ENCODE measurements at places on chromosomes 12 and 14. TPM values are rescaled to one million over a fixed set of nuclear protein-coding genes. Genes with fewer than 3 reads are reported as not detected.

GRCh38 chr12:71840231-71840847, 780 bp downstream of the TBC1D15 start:
- no peaks in the 10 kb centered on the region for H3K36me3 ChIP-seq
- DNase-seq, result peak; percentile 55
- H3K27me3 ChIP-seq, result no peaks in the 10 kb centered on the region
- peak overlapping the region; percentile 98 for H3K27ac ChIP-seq

DNA sequence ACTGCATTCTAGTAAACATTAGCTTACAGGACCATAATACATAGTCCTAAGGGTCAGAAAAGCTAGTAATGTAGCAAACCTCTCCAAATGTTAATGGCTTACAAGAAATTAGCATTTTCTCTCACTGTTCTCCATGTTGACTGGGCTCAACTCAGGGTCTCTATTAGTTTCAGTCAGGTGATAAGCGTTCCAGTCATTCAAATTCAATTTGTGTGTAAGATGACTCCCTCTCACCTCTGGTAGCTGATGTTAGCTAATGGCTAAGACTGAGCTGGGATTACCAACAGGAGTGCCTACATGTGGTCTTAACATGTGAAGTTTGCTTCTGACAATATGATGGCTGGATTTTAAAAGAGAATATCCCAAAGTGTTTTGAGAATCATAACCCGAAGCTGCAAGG, 630.5 kb upstream of the USP15 start:
- no peak overlapping the region for H3K27ac ChIP-seq
- no peak overlapping the region for H3K4me3 ChIP-seq
- H3K27me3 ChIP-seq, result no peaks in the 10 kb centered on the region
- H3K4me1 ChIP-seq, result no peaks in the 10 kb centered on the region
- H3K36me3 ChIP-seq, result no peaks in the 10 kb centered on the region
- DNase-seq, result no peak

GRCh38 chr14:31071151-31071550, 45.0 kb upstream of the STRN3 start:
- no peak overlapping the region for H3K4me3 ChIP-seq
- H3K4me1 ChIP-seq, result no peaks in the 10 kb centered on the region
- no peaks in the 10 kb centered on the region for H3K27me3 ChIP-seq
- H3K27ac ChIP-seq, result no peak overlapping the region
- H3K36me3 ChIP-seq, result no peaks in the 10 kb centered on the region

GRCh38 chr12:58285551-58285950, 344.2 kb downstream of the ATP23 start:
- H3K27ac ChIP-seq, result no peak overlapping the region
- no peaks in the 10 kb centered on the region for H3K4me1 ChIP-seq
- H3K4me3 ChIP-seq, result no peak overlapping the region

- DNase-seq, result no peak
- peaks cover 17% of the 10 kb centered on the region for H3K27me3 ChIP-seq
- H3K4me1 ChIP-seq, result no peaks in the 10 kb centered on the region
- no peaks in the 10 kb centered on the region for H3K36me3 ChIP-seq
Measured at GRCh38 chr14:60311417-60311816, 62.4 kb downstream of the PPM1A start.

DNA sequence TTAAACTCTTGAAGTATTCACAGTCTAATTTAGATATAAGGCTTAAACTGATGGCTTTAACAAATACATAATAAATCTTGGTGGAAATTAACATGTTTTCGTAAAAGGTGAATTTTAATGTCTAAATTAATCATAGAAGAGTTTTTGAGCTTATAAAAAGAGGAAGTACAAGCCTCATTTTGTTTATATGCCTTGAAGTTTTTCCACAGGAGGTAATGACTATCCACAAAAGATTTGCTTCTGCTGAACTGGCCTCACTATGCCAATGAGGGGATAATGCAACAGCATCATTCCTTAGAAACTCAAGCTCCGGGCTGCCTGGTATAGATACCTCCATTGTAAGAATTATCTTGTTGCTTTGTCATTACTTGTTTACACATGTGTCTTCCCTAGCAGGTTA, 175.6 kb downstream of the DUSP6 start:
- H3K27me3 ChIP-seq, result no peaks in the 10 kb centered on the region
- DNase-seq, result no peak
- no peak overlapping the region for H3K4me3 ChIP-seq
- H3K27ac ChIP-seq, result no peak overlapping the region
- H3K36me3 ChIP-seq, result no peaks in the 10 kb centered on the region

DNA sequence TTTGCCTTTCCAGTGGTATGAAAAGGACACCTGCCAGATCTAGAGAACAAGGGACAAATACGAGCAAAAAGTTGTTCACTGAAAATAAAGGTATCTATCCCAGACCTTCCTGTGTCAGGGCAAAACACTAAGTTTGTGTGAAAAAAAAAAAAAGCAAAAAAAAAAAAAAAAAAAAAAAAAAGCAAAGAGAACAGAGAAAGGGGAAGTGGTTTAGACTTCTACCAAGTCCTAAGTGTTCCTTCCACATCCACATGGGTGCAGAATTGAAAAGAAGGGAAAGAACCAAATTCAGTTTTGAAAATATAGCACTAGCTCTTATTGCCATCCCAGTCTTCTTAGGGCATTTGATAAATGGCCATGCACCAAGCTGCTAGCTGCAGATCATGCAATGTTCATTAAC, 41.7 kb downstream of the ZCRB1 start:
- H3K4me3 ChIP-seq, result no peak overlapping the region
- H3K27me3 ChIP-seq, result no peaks in the 10 kb centered on the region
- no peak for DNase-seq
- H3K4me1 ChIP-seq, result no peaks in the 10 kb centered on the region

DNA sequence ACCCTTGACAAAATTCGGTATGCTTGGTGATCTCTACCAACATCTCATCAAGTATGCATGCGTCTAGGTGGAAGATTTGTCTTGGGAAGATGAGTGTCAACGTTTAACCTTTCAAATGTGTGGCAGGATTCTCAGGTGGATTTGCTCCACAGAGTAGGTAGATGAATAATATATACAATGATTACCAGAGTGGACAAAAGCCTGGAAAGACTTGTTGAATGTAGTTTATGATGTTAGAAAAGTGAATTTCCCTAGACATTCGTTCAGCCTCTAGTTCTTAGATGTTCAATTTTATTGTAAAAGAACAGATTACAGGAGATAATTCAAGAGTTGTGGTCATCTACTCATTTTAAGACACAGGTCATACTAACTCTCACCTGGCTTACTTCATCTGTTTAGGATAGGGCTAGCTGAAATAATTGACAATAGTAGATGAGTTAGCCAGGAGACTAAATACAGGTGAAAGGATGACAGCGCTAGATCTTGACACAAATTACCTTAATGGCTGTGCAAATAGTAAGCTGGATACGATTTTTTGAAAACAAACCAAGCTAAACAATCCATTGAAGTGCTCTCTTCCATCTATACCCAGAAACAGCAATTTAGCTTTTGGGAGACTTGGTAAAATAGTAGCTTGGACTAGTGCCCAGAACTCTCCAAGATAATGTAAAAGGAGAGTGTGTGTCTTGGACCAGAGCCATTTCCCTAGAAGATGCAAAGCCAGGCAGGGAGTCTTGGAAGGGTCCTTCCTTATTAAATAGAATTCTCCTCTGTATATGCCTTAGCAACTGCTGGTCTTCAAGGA, 168.0 kb downstream of the DACT1 start:
- no peaks in the 10 kb centered on the region for H3K27me3 ChIP-seq
- no peak overlapping the region for H3K4me3 ChIP-seq
- no peaks in the 10 kb centered on the region for H3K36me3 ChIP-seq
- H3K27ac ChIP-seq, result no peak overlapping the region
- peak; percentile 57 for DNase-seq

DNA sequence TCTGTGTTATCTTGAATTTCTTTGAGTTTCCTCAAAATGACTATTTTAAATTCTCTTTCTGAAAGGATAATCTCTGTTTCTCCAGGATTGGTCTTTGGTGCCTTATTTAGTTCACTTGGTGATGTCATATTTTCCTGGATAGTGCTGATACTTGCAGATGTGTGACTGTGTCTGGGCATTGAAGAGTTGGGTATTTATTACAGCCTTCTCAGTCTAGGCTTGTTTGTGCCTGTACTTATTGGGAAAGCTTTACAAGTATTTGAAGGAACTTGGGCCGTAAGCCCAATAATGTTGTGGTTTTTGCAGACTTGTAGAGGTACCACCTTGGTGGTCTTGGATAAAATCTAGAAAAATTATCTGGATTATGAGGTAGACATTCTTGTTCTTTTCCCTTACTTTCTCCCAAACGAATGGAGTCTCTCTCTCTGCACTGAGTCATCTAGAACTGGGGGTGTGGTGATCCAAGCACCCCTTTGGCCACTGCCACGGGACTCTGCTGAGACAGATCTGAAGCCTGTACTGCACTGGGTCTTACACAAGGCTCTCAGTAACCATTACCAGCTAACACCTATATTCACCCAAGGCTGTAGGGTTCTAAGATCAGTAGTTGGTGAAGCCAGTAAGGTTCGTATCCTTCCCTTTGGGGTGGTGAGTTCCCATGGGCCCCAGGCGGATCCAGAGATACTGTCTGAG, 703.7 kb upstream of the MGAT4C start:
- no peaks in the 10 kb centered on the region for H3K36me3 ChIP-seq
- DNase-seq, result no peak
- H3K4me3 ChIP-seq, result no peak overlapping the region
- no peak overlapping the region for H3K27ac ChIP-seq
- no peaks in the 10 kb centered on the region for H3K4me1 ChIP-seq

- H3K4me3 ChIP-seq, result no peak overlapping the region
- H3K36me3 ChIP-seq, result no peaks in the 10 kb centered on the region
- H3K27ac ChIP-seq, result no peak overlapping the region
- H3K27me3 ChIP-seq, result no peaks in the 10 kb centered on the region
- DNase-seq, result no peak
Measured at GRCh38 chr14:60175255-60175902, 10.2 kb upstream of the DHRS7 start.

- DNase-seq, result no peak
- H3K27ac ChIP-seq, result no peak overlapping the region
- H3K27me3 ChIP-seq, result no peaks in the 10 kb centered on the region
- no peak overlapping the region for H3K4me3 ChIP-seq
- no peaks in the 10 kb centered on the region for H3K4me1 ChIP-seq
Measured at GRCh38 chr12:61490526-61491498, 769.4 kb upstream of the USP15 start.

DNA sequence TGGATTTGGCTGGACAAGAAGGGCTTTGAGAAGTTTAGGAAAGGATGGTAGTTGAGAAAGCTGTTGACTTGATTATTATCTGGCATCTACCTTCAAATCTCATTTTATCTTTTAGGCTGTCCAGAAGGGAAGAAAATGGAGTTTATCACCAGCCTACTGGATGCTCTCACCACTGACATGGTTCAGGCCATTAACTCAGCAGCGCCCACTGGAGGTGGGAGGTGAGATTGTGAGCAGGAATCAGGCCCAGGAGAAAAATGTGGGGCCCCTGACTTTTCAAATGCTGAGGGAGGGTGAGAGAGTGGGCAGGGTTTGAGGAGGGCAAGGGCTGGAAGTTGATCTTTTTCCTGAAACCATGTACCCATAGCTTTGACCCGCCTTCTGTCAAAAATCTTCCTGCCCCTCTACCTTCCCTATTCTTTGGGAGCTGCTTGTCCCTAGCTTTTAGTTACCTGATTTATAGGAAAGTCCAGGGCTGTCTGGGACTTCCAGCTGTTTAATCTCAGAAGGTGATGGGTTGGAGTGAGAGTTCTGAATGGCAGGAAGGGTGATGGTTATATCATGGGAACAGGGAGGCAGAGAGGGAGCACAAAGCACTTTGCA, 134.2 kb downstream of the SMOC1 start:
- no peak overlapping the region for H3K4me3 ChIP-seq
- H3K36me3 ChIP-seq, result no peaks in the 10 kb centered on the region
- no peak overlapping the region for H3K27ac ChIP-seq

DNA sequence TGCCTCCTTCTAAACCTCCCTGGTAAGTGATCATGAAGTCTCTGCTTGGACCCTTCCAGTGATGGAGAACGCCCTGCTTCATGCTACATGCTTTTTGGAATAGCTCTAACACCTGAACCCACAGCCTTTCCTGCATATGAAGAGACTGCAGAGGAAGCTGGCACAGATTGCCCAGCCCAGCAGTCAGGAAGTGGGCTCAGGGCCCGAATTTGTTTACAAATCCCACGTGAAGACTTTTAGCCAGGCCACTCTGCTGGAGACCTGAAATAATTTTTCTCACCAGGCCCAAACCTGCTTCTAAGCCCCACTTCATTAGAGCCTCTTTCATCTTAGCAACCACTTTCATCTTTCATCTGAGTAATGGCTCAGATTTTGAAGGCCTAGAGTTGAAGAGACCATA, 22.9 kb downstream of the RTN1 start:
- H3K4me3 ChIP-seq, result no peak overlapping the region
- no peak overlapping the region for H3K27ac ChIP-seq
- DNase-seq, result no peak

DNA sequence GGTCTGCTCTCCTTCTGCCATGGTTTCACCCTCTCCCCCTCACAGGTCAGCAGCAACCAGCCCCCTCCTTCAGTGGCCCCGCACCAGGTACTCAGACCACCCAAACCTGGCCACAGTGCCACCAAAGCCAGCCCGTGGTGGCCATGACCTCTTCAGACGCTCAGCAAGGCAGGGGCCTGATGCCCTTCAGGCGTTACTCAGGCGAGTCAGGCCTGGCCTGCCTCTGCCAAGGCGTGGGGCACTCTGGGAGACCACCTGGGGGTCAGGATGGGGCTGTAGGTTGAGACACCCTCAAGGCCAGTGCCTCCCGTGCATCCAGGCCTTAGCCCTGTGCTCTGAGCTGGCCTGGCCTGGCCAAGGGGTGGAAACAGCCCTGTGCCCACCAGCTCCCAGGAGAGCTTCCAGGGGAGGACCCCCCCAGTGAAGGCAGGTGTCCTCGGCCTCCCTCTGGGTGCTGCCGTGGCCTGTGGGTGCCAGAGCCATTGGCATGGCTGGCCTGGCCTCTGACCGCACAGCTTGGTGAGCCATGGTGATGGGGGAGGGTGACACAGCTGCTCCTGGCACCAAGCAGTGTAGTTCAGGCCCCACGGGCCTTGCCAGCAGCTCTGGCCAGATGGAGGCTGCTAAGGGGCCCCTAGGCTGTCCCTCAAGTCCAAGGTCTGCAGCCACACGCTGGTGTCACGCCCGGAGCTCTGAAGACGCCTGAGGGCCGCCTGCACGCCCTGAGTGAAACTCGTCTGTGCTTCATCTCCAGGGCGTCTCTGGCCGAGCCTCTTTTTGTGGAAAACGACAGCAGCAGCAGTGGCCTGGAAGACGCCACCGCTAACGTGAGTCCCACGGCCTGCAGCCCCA, 15.1 kb downstream of the XRCC3 start:
- no peaks in the 10 kb centered on the region for H3K36me3 ChIP-seq
- H3K27ac ChIP-seq, result no peak overlapping the region
- DNase-seq, result no peak
- no peak overlapping the region for H3K4me3 ChIP-seq
- peaks cover 27% of the 10 kb centered on the region for H3K4me1 ChIP-seq
- H3K27me3 ChIP-seq, result no peaks in the 10 kb centered on the region

- H3K27me3 ChIP-seq, result no peaks in the 10 kb centered on the region
- H3K4me1 ChIP-seq, result no peaks in the 10 kb centered on the region
- DNase-seq, result no peak
- H3K27ac ChIP-seq, result no peak overlapping the region
- no peaks in the 10 kb centered on the region for H3K36me3 ChIP-seq
- no peak overlapping the region for H3K4me3 ChIP-seq
Measured at GRCh38 chr12:28876196-28876798, 272.8 kb upstream of the FAR2 start.

- no peaks in the 10 kb centered on the region for H3K4me1 ChIP-seq
- no peak overlapping the region for H3K4me3 ChIP-seq
- H3K27me3 ChIP-seq, result no peaks in the 10 kb centered on the region
- H3K36me3 ChIP-seq, result no peaks in the 10 kb centered on the region
- H3K27ac ChIP-seq, result no peak overlapping the region
Measured at GRCh38 chr12:88448337-88448915, 131.8 kb downstream of the KITLG start.

Gene NPFF
- not detected for total RNA-seq

Gene TAS2R8
- total RNA-seq, result not detected

Gene CDH24
- total RNA-seq, result 6.7 TPM

Gene ANO2
- total RNA-seq, result 0.44 TPM

Gene TBC1D30
- total RNA-seq, result 4.7 TPM

Gene PELI2
- total RNA-seq, result 12.5 TPM

Data from hepatocyte (in vitro differentiated cells).